ENCODE measurements at places on chromosomes 4 and X. TPM values are rescaled to one million over a fixed set of nuclear protein-coding genes. Genes with fewer than 3 reads are reported as not detected.

Gene RXFP1
- not detected for total RNA-seq

Gene CD38
- total RNA-seq: not detected

Gene NXF3
- total RNA-seq: not detected

Gene PCDH19
- total RNA-seq: 0.14 TPM

Gene ZDHHC15
- not detected for total RNA-seq

Gene SMR3B
- not detected for total RNA-seq

Gene TAF7L
- total RNA-seq: not detected

Gene TLR7
- 0.63 TPM for total RNA-seq

Gene BBS12
- total RNA-seq: 2.7 TPM

Gene ITM2A
- not detected for total RNA-seq

Gene NKX3-2
- total RNA-seq: 2.4 TPM

Gene NDNF
- total RNA-seq: 3.4 TPM

Gene TKTL1
- total RNA-seq: 0.26 TPM

Gene MAGEC1
- total RNA-seq: not detected

Gene ARAP2
- 3.9 TPM for total RNA-seq

Gene IL3RA
- total RNA-seq: 0.21 TPM

Gene CXCL11
- total RNA-seq: not detected

Data from Caco-2 (cell line).